ENCODE measurements at places on chromosomes 12 and 14.
A peak's percentile ranks its signal among the peaks of the same experiment; 100 is the strongest.

DNA sequence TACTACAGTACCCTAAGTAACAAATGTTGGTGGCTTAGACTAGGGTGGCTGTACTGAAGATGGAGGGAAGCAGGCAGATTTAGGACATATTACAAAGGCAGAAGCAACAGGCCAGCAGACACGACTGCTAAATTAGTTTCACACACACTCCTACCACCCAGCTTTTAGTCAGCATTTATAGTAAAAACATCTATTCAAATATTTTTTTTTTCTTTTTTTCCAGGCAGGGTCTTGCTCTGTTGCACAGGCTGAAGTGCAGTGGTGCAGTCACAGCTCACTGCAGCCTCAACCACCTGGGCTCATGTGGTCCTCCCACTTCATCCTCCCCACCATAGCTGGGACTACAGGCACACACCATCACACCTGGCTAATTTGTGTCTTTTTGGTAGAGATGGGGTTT lies 72.9 kb downstream of the CDK17 start:
- DNase-seq, result no peak

- no peak for DNase-seq
Measured at GRCh38 chr12:105555556-105556295, 225.2 kb downstream of the C12orf75 start.

- no peak for DNase-seq
Measured at GRCh38 chr14:39991041-39991440, 558.8 kb upstream of the FBXO33 start.

GRCh38 chr12:2390850-2391390 lies 338.1 kb downstream of the CACNA1C start:
- DNase-seq, result no peak

DNA sequence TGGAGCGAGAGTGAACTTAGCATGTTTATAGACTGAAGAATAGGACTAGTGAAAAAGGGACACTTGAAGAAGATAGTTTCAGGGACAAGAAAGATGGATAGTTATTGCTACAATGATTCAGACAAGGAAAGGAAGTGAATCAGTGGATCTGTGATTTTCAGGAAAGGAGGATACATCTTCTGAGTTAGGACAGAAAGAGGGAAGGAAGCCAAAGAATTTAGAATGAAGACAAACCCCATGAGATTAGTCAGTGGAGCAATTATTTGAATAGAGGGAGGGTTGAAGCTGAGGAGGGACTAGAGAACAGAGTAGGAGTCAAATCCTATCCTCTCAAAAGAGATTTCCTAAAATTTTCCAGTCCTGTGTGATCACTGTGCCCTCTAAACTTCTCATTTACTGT lies 282.7 kb downstream of the AKAP6 start:
- DNase-seq, result no peak

- no peak for DNase-seq
Measured at GRCh38 chr14:23827100-23827892, 126.3 kb upstream of the DHRS4 start.

DNA sequence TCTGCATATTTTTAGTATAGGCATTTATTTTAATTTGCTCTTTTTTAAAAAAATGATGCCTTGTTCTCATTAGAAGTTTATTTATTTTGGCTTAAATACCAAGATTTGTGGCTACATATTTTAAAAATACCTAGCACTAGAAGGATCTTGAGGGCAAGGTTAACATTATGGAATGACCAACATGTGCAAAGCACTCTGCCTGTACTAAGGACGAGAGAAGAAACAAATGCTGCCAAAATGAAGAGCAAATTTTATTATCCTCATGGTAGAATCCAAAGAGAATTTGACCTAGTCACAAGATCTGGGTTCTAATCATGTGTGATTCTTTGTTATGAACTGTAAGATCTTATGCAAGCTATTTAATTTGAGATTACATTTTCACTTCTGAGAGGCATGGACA lies 2.8 kb downstream of the CAND1 start:
- DNase-seq, result no peak

- no peak for DNase-seq
Measured at GRCh38 chr14:74155287-74155686, 70.5 kb downstream of the LIN52 start.

DNA sequence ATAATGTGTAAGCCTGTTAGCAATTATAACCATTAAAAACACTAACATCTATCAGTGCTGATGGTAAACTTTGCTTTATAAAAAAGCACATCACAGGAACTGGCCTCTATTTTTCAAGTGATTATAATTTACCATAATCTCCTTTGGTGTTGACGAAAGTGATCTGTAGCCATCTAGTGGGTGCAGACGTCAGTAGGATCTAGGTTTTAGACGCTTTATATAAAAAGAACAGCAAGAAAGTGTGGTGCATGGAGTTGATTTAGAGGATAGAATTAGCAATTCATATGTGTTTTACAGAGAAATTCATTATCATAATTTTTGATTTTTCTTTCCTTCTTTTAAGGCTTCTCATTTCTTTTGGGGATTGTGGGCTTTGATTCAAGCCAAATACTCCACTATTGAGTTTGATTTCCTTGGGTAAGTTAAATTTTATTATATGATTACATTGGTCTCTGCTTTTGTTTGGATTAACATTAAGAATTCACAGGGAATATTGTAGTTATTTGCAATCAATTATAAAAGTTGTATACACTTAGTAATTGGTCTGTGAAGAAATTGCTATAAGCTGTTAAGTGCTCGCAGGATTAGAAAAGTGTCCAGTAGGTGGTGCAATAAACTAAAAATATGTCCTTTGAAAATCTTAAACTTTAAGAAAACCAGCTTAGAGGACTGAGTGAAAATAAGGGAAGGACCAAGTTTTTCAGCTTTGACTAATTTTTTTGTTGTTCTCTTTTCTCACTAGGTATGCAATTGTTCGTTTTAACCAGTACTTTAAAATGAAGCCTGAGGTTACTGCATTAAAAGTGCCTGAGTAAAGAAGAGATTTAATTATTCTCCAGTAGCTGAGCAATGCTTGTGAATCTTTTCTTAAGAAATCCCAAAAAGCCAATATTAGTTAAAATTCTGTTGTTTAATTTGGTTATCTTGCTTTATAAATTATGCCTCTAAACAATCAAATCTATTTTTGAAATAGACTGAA lies 59.5 kb downstream of the ETNK1 start:
- DNase-seq, result no peak

DNA sequence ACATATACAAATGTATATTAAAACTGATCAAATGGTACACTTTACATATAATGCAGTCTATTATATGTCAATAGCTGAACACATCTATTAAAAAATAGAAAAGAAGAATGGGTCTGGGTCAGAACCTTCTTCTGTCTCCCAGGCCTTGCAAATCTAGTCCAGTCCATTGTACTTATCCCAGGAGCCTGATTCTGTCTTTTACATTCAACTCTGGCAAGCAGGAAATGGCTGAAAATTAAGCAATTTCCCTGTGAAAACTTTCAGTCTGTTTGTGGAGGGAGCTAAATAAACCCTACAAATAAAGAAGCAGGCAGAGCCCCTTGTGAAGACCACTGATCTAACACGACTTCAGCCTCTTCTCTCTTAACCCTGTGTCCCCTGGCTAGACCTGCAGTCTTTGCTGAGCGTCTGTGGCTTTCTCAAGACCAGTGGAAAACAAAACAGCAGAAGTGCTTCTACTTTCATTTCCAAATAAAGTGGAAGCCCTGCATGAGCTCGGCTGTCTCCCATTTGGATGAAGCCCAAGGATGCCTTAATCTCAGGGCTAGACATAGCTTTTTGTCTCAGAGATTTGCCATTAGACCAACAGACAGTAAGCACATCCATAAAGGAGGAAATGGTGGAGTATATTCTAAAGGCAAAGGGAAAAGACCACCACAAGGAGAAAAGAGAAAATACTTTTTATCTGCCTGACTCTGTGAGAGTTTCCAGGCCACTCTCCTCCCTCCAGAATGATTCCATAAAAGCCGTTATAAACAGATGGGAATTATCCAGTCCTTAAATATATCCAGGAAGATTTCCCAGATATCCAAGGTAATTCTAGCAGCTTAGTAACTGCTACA lies 48.2 kb downstream of the CRACR2A start:
- no peak for DNase-seq

DNA sequence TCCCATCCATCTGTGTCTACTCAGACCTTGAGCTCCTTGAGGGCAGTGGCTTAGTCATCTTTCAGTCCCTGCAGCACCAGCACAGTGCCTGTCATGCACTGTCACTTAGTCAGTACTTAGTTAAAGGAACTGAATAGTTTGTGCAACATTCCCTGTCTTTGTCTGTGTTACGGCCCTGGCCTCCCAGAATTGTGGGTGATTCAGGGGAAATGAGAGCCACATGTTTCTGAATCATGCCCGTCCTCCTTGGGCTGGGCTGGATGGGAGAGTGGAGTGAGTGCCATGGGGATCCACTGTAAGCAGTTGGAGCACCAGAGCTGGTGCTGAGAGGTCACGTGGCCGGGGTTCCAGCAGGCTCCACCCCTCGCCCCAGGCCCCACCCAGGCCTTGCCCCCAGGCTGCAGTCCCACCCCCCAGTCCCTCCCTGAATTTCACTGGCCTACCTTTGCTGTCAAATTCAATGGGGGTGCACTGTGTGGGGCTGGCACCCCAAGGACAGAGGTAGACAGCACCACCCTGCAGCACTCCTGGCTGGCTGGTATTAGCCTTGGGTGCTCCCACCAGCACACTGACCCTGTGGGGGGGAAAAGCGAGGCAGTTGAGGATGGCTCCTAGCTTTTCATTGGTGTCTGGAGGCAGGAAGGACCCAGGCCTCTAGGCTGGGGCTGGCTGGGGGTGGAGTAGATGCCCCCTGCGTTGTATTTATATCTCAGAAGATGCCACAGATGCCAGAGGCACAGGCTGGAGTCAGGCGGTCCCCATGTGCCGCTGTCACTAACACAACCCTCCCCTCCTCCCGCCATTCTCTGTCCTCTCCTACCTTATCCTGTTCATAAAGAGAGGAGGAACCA lies 7.5 kb downstream of the ITGA5 start:
- DNase-seq, result peak; percentile 28

DNA sequence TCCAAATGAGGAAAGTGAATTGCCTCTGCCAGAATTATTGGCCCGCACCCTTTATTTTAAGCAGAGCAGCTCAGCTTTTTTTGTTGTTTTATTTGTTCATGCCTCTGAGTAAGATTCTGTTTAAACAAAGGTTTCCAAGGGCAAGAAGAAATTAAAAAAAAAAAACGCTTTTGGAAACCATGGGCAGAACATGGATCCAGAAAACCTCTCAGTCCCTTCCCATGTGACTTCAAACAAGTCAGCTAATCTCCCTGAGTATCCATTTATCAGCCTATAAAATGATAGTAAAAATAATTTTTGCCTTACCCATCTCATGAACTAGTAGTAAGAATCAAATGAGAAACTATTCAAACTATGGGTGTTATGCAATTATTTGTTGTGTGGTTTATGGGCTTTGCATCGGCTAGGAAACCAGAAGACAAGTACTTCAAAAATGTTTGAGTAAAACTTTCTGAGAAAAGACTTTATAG lies 27.6 kb downstream of the KITLG start:
- no peak for DNase-seq

DNA sequence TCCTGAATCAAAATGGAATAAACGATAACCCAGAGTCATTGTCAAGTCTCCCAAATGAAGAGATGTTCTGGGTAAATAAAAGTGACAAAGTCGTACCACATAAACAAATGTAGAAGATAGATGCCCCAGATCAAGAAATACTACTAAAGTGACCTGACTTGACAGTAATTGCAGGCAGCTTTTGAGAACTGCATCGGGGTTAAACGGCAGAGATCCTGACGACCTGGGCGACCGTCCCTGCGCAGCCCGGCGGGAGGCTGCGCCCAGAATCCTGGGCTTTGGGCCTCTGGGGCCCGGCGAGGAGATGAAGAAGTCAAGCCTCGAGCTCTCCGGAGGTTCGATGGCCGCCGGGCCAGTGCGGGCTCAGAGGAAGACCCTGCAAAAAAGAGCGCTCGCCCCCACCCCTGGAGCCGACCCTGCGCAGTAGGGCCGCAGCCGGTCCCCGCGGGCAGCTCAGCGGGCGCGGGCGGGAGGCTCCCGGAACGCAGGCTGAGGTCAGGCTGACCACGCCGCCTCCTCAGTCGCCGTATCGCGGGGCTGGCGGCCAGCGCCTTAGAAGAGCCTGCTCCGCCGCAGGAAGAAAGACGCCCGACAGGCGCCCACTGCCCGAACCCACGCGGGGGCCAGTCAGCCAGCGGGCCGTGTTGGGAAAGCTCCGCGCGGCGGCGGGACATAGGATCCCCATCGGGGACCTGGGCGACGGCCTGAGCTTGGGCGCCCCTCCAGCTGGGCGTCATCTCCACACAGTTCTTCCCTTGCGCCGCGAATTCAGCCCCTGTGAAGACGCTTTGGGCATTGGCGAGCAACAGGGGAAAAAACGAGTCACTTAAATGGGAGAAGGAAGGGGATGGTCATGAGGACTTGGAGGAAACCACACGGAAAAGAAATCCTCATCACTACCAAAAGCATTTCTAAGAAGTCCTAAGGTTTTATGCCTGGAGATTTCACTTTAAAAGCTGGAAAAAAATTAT lies 16.0 kb downstream of the NKX2-1 start:
- DNase-seq, result no peak

GRCh38 chr14:78310272-78310671 lies 140.1 kb downstream of the NRXN3 start:
- DNase-seq, result no peak

- DNase-seq, result no peak
Measured at GRCh38 chr12:108691998-108692808, 39.1 kb downstream of the CORO1C start.

DNA sequence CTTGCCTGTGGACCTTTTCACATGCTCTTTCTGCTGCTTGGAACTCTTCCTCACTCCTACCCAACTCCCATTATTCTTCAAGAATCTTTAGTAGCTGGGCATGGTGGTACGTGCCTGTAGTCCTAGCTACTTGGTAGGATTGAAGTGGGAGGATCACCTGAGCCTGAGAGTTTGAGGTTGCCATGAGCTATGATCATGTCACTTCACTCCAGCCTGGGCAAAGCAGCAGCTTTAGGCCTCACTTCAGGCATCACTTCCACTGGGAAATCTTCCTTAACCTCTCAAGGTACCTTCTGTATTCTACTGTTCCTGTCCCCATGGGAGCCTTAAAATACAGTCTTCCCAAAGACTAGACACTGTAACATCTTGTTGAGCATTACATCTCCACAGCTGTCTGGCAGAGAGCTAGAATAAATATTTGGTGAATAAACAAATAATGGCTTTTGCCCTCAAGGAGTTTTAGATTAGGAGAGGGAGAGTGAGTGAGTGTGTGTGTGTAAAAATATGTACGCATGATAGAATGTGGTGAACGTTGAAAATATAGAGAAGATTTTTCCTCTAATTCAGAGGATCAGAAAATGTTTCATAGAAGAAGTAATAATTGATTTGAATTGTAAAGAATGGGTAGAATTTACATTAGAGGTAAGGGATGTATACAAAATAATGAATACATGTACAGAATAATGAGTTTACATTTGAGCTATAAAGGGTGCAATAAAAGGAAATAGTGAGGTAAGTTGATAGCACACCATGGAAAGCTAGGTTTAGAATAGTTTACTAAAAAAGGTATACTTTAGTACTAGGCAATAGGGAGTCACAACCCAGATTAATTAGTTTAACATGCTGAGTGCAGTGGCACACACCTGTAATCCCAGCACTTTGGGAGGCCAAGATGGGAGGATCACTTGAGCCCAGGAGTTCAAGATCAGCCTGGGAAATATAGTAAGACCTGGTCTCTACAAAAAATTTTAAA lies 29.2 kb upstream of the BMAL2 start:
- no peak for DNase-seq

- no peak for DNase-seq
Measured at GRCh38 chr14:41289025-41289424, 317.7 kb upstream of the LRFN5 start.

- DNase-seq, result no peak
Measured at GRCh38 chr12:78167510-78167909, 336.8 kb downstream of the NAV3 start.

Measured in activated T-helper 9 cell treated with anti-CD3 and anti-CD28 coated beads, Interleukin-2, amount 50 U/mL, for 16 hours (primary cell).